ENCODE measurements at places on chromosomes 3 and 15. TPM values are rescaled to one million over a fixed set of nuclear protein-coding genes. Genes with fewer than 3 reads are reported as not detected.

CIDEC gene
- not detected for total RNA-seq

MYO5C gene
- 0.18 TPM for total RNA-seq

AADACL2 gene
- not detected for total RNA-seq

ARPP21 gene
- not detected for total RNA-seq

SLC12A1 gene
- total RNA-seq, result not detected

CCDC33 gene
- not detected for total RNA-seq

FEZF2 gene
- total RNA-seq, result not detected

CPLX3 gene
- total RNA-seq, result not detected

GOLGA8G gene
- not detected for total RNA-seq

GATA2 gene
- total RNA-seq, result not detected

RBP2 gene
- total RNA-seq, result not detected
